ENCODE measurements at places on chromosomes 7 and 10.

- DNase-seq, result no peak
Observed at GRCh38 chr7:143846692-143847091, 55.3 kb downstream of the TCAF1 start.

- peak; percentile 17 for DNase-seq
Observed at GRCh38 chr7:37354656-37355131, 94.0 kb downstream of the ELMO1 start.

DNA sequence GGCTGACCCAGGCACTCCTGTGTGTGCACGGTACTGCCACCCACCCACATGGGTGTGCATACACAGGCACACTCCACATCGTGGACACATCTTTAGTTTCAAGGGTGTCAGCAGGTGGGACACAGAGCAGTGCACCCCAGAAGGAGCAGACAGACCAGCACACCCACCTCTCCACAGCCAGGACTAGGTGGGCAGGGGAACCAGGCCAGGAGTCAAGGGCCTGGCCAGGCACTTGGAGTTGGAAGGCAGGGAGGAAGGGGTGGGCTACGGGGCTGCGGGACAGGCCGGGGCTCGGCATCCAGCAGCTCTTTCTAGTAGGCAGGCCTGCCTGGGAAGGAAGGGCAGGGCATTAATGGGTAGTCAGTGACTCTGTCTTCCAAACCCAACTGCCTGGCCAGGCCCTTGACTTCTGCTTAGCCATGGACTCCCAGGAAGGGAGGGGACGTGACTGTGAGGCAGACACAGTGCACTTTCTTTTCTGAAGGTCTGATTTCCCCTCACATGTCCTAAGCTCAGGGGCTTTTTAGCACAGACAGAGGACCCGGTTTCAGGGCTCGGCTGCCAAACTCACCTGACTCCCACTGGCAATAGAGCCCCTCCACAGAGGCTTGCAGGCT lies 14.6 kb downstream of the RASGEF1A start:
- no peak for DNase-seq

DNA sequence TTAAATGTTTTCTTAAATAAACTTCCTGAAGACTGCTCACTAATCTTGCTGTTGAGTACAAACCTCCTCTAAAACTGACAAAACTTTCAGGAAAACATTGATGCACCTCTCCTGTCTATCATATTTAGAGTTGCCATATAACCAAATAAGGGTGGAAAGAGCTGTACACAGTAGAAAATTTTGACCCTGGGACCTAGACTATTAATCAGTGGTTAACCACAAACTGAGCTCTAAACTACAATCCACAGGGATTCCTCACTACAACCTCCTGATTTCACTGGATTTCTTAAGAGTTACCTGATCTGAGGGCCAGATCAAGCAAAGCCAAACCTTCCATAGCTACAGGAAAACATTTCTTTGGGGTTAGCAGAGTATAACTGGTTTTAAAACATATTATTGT lies 39.9 kb upstream of the WNT16 start:
- no peak for DNase-seq

- DNase-seq, result no peak
Observed at GRCh38 chr10:3924344-3924743, 139.3 kb upstream of the KLF6 start.

GRCh38 chr7:151426904-151427704 lies 12.8 kb downstream of the CRYGN start:
- no peak for DNase-seq

DNA sequence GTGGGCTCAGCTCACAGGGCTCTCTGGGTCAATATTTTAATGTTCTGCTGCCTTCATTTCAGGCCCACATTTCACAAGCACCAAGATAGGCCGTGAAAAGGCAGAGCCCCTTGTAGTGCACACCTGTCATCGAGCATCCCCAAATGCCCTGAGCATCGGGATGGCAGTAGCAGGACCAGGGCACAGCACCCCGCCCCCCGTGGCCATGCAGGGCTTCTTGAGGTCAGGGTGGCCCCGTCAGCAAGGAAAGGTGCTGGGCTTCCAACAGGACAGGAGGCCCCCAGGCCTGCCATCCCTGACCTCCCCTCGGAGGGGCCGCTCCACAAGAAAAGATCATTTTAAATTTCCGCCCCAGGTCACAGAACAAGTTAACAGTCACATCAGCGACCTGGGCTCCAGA lies 2.9 kb upstream of the CNPY1 start:
- no peak for DNase-seq

- no peak for DNase-seq
Observed at GRCh38 chr10:63173468-63174232, 40.5 kb downstream of the NRBF2 start.

DNA sequence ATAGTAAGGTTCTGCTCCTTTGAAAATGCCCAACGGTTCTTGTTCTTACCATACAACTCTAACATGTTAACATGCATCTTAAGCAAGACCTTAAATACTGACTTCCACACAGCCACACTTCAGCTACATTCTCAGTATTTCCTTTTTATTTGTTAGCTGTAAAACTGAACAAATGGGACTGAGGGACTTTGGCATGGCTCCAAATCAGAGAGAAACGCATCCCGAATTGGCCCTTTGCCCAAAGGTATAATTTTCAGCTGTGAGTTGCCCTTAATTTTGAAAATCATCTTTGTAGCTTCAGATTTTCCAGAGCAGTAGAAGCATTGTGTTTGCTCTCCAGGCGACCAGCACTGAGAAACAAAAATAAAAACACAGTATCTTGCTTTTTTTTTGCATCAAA lies 56.4 kb downstream of the NEUROD6 start:
- no peak for DNase-seq

- DNase-seq, result no peak
Observed at GRCh38 chr7:138303230-138304070, 156.6 kb upstream of the TRIM24 start.

- DNase-seq, result no peak
Observed at GRCh38 chr10:32538256-32538655, 92.3 kb downstream of the CCDC7 start.

DNA sequence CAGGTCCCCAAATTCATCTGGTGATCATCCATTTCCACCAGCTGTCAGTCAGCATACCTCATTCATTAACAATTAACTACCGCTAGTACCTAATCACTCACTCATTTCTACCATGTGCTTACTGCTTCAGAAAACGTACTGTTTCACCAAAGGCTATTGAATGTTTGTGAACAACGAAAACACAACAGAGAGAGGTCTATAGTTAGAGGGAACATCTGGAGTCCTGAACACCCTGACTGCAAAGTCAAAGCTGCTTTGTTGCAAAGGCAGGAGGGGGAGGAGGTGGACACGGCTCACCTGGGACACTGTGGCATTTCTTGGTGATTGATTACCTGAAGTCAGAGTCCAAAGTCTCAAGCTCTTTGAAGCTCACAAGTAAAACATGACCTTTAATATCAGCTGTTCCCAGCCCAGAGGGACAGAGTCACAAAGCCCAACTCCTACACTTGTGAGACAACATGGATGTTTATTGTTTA lies 342.3 kb upstream of the ADARB2 start:
- no peak for DNase-seq

DNA sequence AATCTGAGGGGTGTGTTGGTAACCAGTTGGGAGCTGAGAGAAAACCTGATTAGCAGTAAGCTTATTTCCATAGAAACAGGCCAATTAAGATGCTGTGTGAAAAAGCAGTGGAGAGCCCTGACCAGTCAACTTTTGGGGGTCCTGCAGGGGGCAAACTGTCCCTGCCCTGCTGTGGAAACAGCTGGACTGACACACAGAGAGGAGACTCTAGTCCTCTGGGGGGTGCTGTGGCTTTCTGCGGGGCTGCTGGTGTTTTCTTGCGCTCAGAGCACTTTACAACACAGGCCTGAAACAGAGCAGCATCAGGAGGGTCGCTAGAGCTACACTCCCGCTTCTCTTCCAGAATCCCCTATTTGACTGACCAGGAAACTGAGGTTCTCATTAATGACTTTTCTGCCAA lies 546.9 kb upstream of the GALNT17 start:
- no peak for DNase-seq

GRCh38 chr10:84156768-84157167 lies 16.8 kb upstream of the GPR15LG start:
- DNase-seq, result no peak

GRCh38 chr7:96016735-96017134 lies 244.4 kb downstream of the DYNC1I1 start:
- no peak for DNase-seq

GRCh38 chr7:73967832-73968290 lies 60.1 kb upstream of the ELN start:
- DNase-seq, result no peak

GRCh38 chr7:22287412-22287811 lies 69.5 kb downstream of the RAPGEF5 start:
- DNase-seq, result no peak

- DNase-seq, result no peak
Observed at GRCh38 chr7:84484502-84485079, 290.0 kb upstream of the SEMA3A start.

GRCh38 chr7:113730309-113730955 lies 188.4 kb downstream of the PPP1R3A start:
- no peak for DNase-seq

DNA sequence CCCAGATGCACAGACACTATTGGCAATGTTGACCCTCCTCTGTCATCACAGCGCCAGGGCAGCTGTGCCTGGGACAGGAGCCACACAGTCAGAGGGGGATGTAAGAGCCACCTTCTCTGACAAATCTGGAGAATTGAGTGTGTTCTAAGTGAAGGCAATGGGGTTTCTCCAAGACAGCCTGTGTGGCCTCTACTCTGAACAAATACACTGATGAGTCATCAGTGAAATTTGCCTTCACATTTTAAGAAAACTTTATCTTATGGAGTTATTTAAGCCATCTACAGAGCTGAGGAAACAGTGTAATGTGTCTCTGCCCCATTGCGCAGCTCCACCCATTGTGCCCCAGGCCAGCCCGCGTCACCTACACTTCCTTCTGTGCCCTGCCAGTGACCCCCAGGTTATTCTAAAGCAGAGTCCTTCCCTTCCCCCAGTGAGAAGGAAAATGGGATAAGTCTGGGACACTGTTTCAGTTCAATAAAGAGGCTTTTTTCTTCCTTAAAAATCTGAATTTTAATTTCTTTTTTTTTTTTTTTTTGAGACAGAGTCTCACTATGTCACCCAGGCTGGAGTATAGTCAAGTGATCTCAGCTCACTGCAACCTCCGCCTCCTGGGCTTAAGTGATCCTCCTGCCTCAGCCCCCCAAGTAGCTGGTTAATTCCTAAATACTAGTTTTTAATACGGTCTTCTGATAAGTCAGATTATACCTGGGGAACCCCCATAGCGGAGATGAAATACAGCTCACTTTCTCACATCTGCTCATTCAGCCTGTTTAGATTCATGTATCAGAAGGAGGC lies 21.8 kb downstream of the AKR1E2 start:
- DNase-seq, result no peak

DNA sequence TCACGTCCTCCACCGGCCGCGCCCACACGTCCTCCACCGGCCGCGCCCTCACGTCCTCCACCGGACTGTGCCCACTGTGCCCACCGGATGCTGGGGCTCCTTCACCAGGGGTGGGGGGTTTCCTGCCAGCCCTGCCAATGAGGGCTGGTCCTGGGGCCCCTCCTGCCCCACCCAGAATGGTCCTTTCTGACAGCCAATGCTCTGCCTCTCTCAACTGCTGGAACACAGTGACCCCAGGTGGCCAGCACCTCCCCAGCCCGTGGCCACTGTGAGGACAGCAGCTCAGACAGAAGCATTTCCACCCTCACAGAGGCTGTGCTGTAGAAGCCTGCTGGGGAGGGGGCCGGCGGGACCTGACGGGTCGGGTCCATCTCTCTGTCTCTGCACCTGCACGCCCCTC lies 90.1 kb upstream of the DNAAF5 start:
- no peak for DNase-seq

GRCh38 chr7:17195576-17195975 lies 102.9 kb upstream of the AHR start:
- no peak for DNase-seq
